Vagina (tissue), 2 donors: ENCODE measurements at places on chromosomes 6 and 20.

- DNase-seq: no peak
These were observed 19.8 kb upstream of the RGS17 start for GRCh38 chr6:153150752-153151440.

- DNase-seq: no peak
These were observed 97.9 kb downstream of the SOD2 start for GRCh38 chr6:159595173-159595572.

- no peak for DNase-seq
These were observed 147.5 kb downstream of the FLRT3 start for GRCh38 chr20:14189794-14190402.

GRCh38 chr20:15848995-15849610 is 724.1 kb downstream of the KIF16B start:
- DNase-seq: no peak

DNA sequence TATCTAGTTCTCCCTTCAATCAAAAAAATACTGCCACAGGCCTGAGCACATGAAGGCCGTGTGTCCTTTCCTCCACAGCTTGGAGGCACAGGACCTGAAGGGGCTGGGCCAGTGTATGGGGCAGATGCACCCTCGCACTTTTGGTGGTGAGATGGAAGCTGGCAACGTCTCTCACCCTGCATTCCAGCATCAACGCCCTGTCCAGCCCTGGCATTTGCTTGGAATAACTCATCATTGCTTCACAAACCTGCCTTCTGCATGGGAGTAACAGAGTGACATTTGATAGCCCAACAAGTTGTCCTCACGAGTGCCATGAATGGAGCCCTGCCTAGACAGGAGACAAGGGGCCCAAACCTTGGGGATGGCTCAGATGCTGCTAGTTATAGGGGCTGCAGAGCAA is 257.9 kb downstream of the SMOC2 start:
- no peak for DNase-seq

- no peak for DNase-seq
These were observed 256.4 kb downstream of the ARID1B start for GRCh38 chr6:157033428-157034140.
